ENCODE measurements at places on chromosomes 11 and 22.

GRCh38 chr11:26037716-26038115 lies 294.2 kb upstream of the ANO3 start:
- no peak for DNase-seq

DNA sequence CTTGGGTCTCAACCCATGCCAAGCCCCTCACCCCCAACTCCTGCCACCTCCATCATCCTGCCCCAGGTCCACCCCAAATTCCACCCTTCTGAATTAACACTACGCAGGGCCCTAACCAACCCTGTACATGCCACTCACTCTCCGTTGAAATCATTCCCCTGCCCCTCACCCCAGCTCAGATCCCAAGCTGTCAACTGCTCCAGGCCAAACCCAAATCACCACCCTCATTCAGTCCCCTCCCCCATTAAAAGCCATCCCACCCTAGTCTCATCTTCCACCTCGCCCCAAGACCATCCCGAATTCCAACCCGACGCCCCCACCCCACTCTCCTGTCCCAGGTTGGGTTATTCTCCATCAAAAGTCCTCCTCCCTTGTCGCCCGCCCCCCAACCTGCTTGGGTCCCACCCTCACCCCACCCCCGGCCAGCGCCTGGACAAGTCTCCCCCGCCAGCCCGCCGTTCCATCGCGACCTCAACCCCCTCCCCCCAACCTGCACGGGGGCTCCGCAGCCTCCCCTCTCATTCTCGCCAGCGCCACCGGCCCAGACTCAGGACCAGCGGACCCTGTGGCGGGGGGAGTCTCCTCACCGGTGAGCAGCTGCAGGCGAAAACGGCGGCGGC lies 466 bp downstream of the FAM168A start:
- no peak for DNase-seq

DNA sequence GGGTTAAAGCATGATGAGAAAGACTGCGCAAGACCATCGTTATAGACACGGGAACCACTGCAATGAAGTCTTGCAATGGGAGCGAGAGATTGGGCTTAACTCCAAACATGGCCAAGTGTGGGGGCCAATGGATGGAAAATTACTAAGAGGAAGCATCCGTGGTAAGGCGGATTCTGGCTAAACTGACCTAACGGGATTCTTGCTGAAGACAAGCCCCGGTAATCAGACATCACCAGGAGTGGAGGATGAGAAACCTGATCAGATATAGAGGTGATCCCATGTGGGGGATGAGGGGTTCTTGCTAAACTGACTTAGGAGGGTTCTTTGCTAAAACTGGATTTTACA lies 5.8 kb upstream of the SYNGR1 start:
- DNase-seq: no peak

DNA sequence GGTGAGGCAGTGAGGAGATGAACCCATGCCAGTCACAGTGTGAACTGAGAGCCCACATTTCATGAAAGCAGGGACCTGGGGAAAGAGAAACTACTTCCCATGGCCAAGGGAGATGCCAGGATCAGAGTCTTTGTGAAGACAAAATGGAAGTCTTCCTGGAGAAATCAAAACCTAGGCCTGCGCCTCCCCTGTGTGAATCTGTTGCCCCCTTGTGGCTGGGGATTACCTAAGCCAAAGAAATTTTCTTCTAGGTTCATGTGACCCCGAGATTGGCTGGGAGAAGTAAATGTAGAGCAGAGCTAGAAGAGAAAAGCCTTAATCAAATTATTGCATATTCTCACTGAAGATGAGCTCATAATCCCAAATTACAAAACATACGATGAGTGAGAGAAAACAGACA lies 1075.3 kb downstream of the TBC1D22A start:
- DNase-seq: no peak

- no peak for DNase-seq
Measured at GRCh38 chr11:66718320-66718971, 10.6 kb downstream of the SPTBN2 start.

DNA sequence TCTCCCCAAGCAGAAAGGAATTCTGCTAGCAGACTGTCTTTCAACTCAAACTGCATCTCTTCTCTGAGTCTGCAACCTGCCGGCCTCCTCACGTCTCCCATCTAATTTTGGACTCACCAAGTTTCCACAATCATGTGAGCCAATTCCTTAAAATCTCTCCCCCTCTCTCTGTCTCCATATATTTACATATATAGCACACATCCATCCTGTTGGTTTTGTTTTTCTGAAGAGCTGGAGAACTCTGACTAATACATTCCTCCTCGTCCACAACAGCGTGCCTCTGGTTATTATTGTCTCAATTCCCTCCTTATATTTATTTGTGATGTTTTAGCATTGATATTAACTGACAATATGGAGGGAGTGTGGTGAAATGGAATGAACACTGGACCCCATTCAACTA lies 29.6 kb upstream of the FJX1 start:
- DNase-seq: no peak
